Choroid plexus epithelial cell (primary cell): ENCODE measurements at places on chromosomes 6 and 20.

- no peak for DNase-seq
Observed at GRCh38 chr6:82914511-82914910, 151.1 kb downstream of the UBE3D start.

DNA sequence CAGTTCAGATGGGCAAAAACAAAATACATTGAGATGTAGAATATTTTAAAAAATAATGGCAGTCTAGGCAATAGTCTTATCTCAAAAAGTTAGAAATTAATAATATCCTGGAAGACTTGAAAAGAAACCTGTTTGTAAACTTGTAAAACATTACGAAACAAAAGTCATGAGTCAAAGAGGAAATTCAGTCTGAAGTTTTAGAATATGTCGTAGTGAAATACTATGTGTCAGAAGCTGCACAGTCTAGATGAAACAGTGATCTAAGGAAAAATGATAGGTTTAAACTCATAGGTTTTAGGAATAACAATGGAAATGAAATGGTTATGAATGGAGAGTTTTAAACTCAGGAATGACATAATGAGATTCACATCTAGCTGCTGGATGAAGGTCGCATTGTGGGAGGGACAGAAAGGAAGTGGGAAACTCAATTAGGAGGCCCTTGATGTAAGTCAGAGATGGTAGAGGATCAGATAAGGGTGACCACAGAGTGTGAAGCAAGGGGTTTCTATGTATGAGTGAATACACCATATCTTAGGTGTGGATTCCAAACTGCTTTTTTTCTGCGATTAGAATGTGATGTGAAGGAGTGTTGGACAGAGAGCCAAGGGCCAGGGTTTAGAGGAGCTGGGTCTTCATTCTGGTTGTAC, 2.8 kb downstream of the SNRPB2 start:
- DNase-seq, result no peak

GRCh38 chr20:10476319-10476724, 41.2 kb downstream of the SLX4IP start:
- no peak for DNase-seq

GRCh38 chr6:110089323-110089722, 90.1 kb downstream of the WASF1 start:
- no peak for DNase-seq

DNA sequence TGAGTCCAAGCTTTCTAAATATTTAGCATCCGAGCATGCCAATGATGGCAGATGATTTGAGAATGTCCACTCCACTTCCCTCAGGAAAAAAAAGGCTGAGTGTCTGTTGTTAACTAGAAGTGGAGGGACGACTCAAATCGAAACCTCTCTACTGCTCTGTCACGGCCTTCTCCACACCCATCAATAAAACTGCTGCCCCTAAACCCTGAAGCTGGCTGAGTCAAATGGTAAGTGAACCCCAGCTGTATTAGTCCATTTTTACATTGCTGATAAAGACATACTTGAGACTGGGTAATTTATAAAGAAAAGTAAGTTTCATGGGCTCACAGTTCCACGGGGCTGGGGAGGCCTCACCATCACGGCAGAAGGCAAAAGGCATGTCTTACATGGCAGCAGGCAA, 707.0 kb downstream of the QKI start:
- DNase-seq, result no peak

- no peak for DNase-seq
Observed at GRCh38 chr6:6474170-6474920, 114.2 kb upstream of the LY86 start.

DNA sequence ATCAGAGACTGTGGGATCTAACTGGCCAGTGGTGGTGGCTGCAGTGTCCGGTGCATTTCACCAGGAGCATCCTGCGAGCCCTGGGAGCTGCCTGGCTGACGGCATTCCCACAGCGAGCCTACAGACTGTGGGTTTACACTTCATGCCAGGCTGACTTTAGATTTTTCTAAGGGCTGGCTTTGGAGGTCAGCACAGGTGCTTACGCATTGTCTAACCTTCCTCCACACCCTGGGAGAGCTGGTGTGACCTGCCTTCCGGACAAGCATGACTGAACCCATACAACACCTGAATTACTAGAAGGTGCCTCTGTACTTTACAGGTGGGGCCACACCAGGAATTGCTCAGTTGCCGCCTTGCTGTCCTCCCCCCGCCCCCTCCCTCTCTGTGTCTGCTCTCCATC, 96.2 kb downstream of the RREB1 start:
- no peak for DNase-seq

DNA sequence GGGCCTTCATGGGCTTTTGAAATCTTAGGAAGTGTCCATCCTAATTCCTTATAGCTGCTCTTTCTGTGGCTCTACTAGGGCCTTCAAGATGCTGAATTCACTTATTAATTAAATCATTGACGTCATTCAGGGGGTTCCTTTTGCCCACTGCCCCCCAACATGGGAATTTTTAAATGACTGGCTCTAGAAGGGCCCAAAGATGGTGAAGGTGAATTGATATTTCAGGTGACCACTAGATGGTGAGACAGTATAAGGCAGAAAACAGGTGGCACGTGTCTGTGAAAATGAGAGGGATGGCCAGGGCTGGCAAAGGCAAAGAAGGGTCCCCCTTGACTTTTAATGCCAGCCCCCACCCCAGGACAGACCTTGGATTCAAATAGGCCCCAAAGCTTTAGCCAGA, 11.8 kb downstream of the GNAS start:
- no peak for DNase-seq

DNA sequence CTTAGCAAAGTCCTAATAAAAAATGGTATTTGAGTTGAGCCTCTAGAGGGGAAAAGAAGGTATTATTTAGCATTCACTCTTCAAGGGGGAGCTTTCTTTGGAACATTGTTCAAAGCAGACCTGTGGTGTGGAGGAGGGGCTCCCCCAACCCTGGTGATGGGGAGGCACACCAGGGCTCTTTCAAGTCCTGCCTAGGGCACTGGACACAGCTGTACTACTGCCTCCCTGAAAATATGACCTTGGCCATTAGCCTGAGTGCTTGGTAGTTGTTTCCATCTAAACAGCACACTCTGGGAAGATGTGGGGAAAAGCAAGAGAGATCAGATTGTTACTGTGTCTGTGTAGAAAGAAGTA, 215.1 kb upstream of the CNR1 start:
- no peak for DNase-seq

DNA sequence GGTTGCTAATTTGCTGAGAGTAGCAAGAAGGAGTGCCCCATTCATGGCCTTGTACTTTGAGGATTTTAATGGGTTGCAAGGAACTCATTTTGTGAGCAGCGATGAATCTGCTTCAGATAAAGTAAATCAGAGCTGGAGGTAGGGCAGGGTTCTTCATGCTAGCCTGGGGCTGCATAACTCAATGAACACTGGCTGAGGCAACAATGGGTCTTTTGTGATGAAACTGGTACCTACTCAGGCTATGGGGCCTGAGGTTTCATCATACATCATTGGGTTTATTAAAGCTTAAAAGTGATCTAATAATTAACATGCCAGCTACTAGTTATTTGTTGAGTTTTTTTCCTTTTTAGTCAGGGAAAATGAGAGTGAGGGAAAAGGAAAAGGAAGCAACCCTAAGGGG, 106.9 kb downstream of the FAM50B start:
- DNase-seq, result no peak

- peak; percentile 31 for DNase-seq
Observed at GRCh38 chr6:20447157-20447556, 45.5 kb downstream of the E2F3 start.
